ENCODE measurements at places on chromosomes 16 and 17.

GRCh38 chr16:27177031-27177774 lies 26.1 kb upstream of the KDM8 start:
- H3K27me3 ChIP-seq, result no peaks in the 10 kb centered on the region
- no peak for DNase-seq
- no peak overlapping the region for H3K27ac ChIP-seq
- no peak overlapping the region for H3K4me3 ChIP-seq

DNA sequence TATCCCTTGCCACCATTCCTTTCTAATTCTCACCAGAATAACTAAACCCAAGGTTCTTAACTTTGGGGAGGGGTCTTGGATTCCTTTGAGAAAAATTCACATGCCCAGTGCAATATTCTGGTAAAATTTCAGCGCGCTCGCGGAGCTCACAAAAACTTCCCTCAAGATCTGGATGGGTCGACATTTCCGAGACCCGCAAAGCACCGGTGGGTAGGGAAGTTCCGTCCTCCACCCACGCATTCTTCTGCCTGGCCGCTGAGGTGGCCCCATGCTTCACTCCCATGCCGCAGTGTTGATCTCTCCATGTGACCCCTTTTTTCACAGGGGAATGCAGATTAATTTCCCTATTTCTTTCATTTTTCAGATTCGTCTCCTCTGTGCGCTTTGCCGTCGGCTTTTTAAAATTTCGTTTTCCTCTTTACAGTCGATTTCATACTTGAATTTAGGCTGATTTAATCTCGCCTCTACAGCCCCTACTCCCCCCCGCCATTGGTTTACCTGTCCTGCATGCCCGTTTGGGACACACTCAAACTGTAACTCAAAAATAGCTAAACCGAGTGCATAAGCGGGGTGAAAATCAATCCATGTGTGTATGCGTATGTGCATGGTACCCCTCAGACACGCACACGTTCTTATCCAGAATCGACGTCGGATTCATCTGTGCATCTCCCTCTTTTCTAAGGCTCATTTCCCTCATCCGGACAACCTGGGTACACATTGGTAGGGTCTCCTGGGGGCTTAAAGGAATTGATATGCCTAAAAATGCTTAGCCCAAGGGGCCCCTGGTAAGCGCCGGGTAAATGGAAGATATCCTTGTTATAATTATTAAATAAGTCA lies 1.4 kb upstream of the SP6 start:
- peaks cover 94% of the 10 kb centered on the region for H3K27me3 ChIP-seq
- DNase-seq, result no peak
- no peak overlapping the region for H3K27ac ChIP-seq
- H3K36me3 ChIP-seq, result no peaks in the 10 kb centered on the region
- H3K4me3 ChIP-seq, result no peak overlapping the region

- no peak overlapping the region for H3K27ac ChIP-seq
- peaks cover 30% of the 10 kb centered on the region for H3K4me1 ChIP-seq
- no peak overlapping the region for H3K4me3 ChIP-seq
These were observed 69.8 kb upstream of the METRNL start for GRCh38 chr17:83009414-83010205.

GRCh38 chr17:31113939-31114338 lies 19.2 kb downstream of the NF1 start:
- H3K36me3 ChIP-seq, result no peaks in the 10 kb centered on the region
- DNase-seq, result no peak
- no peak overlapping the region for H3K4me3 ChIP-seq
- no peak overlapping the region for H3K27ac ChIP-seq
- H3K4me1 ChIP-seq, result no peaks in the 10 kb centered on the region
- no peaks in the 10 kb centered on the region for H3K27me3 ChIP-seq

- no peaks in the 10 kb centered on the region for H3K4me1 ChIP-seq
- no peak for DNase-seq
- H3K4me3 ChIP-seq, result no peak overlapping the region
These were observed 242.3 kb upstream of the TBX2 start for GRCh38 chr17:61157246-61157886.

GRCh38 chr17:37770631-37771518 lies 26.0 kb upstream of the HNF1B start:
- H3K27me3 ChIP-seq, result peaks cover 20% of the 10 kb centered on the region
- H3K27ac ChIP-seq, result no peak overlapping the region
- H3K36me3 ChIP-seq, result no peaks in the 10 kb centered on the region
- no peak overlapping the region for H3K4me3 ChIP-seq
- no peak for DNase-seq

DNA sequence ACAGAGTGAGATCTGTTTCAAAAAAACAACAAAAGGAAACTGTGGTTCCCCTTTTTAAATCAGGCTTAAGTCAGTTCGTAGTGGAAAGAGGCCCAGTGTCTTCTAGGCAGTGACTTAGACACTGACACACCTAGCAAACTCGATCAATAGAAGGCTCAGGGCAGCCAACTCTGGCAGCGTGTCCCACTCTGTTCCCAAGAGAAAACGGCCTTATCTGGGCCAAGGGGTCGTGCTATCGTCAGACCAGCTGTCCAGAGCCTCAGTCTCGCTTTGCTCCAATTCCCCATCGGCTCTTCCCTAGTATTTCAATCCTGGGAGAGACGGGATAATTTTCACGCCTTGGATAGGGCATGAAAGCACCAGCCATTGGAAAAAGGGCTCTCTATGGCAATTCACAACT lies 72.9 kb downstream of the SLC5A11 start:
- H3K4me3 ChIP-seq, result no peak overlapping the region
- H3K4me1 ChIP-seq, result no peaks in the 10 kb centered on the region
- no peaks in the 10 kb centered on the region for H3K27me3 ChIP-seq
- peaks cover 54% of the 10 kb centered on the region for H3K36me3 ChIP-seq

GRCh38 chr16:16183562-16183961 lies 39.7 kb downstream of the ABCC6 start:
- no peak overlapping the region for H3K4me3 ChIP-seq
- no peaks in the 10 kb centered on the region for H3K36me3 ChIP-seq
- no peak for DNase-seq
- no peaks in the 10 kb centered on the region for H3K4me1 ChIP-seq
- H3K27me3 ChIP-seq, result peaks cover 5% of the 10 kb centered on the region
- no peak overlapping the region for H3K27ac ChIP-seq

DNA sequence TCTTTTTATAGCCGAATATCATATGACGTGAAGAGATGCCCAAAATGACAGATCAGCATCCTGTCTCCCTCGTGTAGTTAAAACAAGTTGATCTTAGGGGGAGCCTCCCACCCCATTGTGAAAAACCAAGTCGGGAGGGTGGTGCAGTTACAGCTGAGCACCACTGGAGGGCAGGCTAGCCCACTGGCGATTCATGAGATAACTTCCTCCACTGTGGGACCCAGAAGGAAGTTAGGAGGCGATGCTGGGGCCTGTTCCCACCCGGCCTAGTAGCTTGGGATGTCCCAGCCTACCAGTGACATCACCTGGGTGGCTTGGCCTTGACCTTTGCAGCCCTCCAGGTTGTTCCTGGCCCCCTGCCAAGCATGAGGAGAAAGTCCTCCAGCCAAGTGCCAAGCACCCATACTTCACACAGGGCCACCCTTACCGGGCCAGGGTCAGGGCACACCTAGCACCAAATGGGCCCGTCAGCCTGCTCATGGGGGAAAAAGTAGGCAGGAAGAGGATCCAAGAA lies 8.1 kb upstream of the CPNE2 start:
- no peaks in the 10 kb centered on the region for H3K27me3 ChIP-seq
- no peak overlapping the region for H3K27ac ChIP-seq
- DNase-seq, result peak; percentile 85
- no peak overlapping the region for H3K4me3 ChIP-seq
